ENCODE measurements at places on chromosomes 16 and 17.

DNA sequence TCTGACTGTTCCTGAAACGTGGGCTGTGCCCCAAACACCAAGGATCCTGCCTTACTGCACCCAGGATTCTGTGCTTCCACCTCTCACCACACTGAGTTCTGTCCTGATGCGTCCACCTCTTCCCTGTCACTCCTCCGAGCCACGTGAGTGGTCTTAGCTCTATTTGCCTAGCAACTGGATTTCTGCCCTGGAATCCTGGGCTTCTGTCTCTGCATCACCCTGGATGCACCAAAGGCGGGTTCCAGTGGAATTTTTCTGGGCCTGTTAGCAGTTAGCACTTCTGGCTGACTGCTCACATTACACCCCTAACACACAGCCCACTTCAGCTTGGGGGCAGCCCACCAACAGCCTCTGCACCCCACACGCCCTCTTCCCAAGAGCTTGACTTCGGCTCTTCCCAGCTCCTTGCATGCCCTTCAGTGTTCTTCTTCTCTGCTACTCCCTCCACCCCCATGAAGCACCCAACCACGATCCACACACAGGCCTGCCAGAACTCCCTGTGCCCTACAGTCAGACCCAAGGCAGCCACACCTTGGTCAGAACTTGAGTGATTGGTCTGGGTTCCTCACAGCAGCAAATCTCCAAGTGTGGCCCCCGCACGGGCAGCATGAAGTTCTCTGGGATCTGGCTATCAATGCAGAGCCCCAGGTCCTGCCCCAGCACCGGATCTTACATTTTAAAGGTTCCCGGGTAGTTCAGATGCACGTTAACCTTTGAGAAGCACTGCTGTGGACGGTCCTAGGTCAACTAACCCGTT lies 129.8 kb upstream of the RCVRN start:
- DNase-seq = no peak
- no peak overlapping the region for H3K4me3 ChIP-seq
- no peaks in the 10 kb centered on the region for H3K27me3 ChIP-seq
- no peaks in the 10 kb centered on the region for H3K4me1 ChIP-seq
- no peak overlapping the region for H3K27ac ChIP-seq
- H3K36me3 ChIP-seq = no peaks in the 10 kb centered on the region

DNA sequence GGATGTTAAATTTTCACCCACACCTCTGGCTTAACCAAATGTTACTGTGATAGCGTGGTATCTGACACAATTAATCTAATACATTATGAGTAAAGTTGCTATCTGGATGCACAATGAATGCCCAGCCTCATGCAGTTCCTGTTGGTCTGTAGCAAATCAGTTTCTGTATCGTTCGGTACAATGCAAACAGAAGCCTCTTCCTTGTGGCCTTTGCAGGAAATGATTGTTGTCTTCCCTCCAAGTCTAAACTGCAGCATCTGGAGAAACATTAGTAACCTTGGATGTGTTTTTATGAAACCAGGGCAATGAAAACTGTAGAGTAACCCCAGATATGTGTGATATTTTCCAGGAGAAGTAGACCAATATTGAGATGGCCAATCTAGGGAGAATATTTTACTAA lies 46.8 kb downstream of the CYB561 start:
- no peak for DNase-seq
- no peak overlapping the region for H3K4me3 ChIP-seq
- H3K27me3 ChIP-seq = no peaks in the 10 kb centered on the region
- no peaks in the 10 kb centered on the region for H3K4me1 ChIP-seq
- H3K27ac ChIP-seq = no peak overlapping the region

GRCh38 chr17:41957031-41957868 lies 9.3 kb upstream of the CNP start:
- no peak overlapping the region for H3K4me3 ChIP-seq
- H3K27ac ChIP-seq = no peak overlapping the region
- H3K4me1 ChIP-seq = peaks cover 12% of the 10 kb centered on the region
- no peaks in the 10 kb centered on the region for H3K36me3 ChIP-seq

GRCh38 chr16:29290631-29291247 lies 115.8 kb downstream of the NPIPB11 start:
- peak; percentile 93 for DNase-seq
- no peaks in the 10 kb centered on the region for H3K27me3 ChIP-seq
- peaks cover 25% of the 10 kb centered on the region for H3K4me1 ChIP-seq
- H3K4me3 ChIP-seq = no peak overlapping the region

GRCh38 chr17:19003543-19004420 lies 782 bp downstream of the FAM83G start:
- peak overlapping the region; percentile 85 for H3K27ac ChIP-seq
- peaks cover 19% of the 10 kb centered on the region for H3K4me1 ChIP-seq
- peaks cover 18% of the 10 kb centered on the region for H3K36me3 ChIP-seq
- no peak for DNase-seq
- no peaks in the 10 kb centered on the region for H3K27me3 ChIP-seq

DNA sequence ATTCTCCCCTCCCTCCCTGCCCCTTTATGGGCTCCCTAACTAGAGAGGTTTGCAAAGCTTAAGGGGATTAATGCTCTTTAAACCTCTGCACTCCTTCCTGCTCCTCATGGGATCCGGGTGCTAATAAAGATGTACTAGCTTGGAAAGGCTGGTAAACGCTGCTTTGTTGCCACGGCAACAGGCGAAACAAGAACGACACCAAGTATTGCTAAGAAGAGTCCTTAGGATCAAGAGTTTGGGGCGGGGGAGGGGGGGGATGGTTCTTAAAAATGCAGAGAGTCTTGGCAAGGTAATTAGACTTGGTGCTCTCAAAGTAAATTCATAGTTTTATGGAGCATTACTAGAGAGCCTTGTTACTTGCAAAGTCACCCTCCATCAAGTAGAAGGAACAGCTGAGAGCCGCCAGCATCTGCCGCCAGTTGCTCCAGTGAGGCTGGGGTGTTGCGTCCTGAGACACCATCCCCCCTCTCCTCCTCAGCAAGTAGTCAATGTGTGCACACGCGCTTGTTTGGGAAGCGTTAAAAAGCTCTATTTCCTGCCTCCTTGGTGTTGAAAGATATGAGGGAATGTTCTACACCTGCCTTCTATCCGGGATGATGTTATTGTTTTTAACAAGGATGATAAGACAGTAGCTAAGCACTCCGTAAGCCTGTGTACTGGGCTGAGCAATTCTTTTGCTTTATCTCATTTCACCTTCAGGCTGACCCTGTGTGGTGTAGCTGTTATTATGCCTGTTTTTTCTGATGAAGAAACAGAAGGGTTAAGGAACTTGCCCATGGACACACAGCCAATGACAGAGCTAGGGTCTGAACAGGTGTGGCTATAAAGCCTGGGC lies 190.9 kb downstream of the CCDC182 start:
- no peak for DNase-seq
- H3K36me3 ChIP-seq = no peaks in the 10 kb centered on the region
- peaks cover 62% of the 10 kb centered on the region for H3K4me1 ChIP-seq
- H3K4me3 ChIP-seq = no peak overlapping the region

DNA sequence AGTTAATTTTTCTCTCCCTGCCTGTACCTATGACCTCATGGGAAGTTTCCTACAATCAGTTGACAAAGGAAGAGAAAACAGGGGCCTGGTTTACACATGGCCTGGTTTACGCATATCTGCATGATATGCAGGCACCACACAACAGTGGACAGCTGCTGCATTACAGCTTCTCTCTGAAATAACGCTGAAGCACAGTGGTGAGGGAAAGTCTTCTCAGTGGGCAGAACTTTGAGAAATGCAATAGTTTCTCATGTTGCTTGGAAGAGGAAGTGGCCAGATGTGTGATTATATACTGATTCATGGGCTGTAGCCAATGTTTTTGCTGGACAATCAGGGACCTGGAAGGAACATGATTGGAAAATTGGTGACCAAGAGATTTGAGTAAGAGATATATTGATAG lies 324.1 kb upstream of the GOT2 start:
- H3K4me3 ChIP-seq = no peak overlapping the region
- H3K27ac ChIP-seq = no peak overlapping the region
- DNase-seq = no peak
- H3K27me3 ChIP-seq = no peaks in the 10 kb centered on the region

GRCh38 chr16:10078541-10078949 lies 103.7 kb downstream of the GRIN2A start:
- H3K27ac ChIP-seq = no peak overlapping the region
- DNase-seq = no peak
- H3K4me1 ChIP-seq = no peaks in the 10 kb centered on the region
- no peaks in the 10 kb centered on the region for H3K36me3 ChIP-seq
- H3K27me3 ChIP-seq = no peaks in the 10 kb centered on the region
- no peak overlapping the region for H3K4me3 ChIP-seq

DNA sequence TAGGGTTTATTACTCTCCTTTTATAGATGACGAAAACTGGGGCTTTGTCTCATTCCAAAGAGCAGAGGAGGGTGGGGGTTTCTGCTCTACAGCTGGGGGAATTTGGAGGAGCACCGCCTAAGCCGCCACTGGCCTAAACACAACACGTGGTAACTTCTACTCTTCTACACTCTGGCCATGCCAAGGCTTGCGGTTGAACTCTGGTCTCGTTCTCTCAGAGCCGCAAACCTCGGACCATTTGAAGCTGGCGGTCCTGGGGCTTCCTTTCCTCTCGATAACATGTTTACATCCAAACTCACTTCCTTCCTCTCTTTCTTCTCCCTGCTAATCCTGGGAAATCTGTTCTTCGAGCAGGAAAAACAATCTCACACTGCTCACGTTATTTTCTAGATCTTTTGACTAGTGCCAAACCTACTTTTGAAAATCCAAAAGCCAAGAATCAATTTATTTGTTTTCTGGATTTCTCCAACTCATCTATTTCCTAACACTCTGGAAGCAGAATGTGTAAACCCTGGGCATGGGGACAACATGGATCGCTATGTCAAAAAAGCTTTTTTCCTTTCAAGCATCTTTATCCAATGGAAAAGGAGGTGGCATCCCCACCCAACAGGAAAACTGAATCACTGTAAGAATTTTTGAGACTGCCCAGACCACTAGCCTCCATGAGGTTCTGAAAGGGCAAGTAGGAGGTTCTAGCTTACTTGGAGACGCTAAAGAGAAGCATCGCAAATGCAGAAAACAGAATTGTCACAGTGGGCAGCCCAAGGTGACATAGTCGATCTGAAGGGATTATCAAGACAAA lies 13.6 kb upstream of the EEF2K start:
- H3K4me1 ChIP-seq = peaks cover 20% of the 10 kb centered on the region
- peak overlapping the region; percentile 53 for H3K4me3 ChIP-seq
- peak; percentile 86 for DNase-seq
- H3K27ac ChIP-seq = peak overlapping the region; percentile 76
- H3K36me3 ChIP-seq = no peaks in the 10 kb centered on the region

DNA sequence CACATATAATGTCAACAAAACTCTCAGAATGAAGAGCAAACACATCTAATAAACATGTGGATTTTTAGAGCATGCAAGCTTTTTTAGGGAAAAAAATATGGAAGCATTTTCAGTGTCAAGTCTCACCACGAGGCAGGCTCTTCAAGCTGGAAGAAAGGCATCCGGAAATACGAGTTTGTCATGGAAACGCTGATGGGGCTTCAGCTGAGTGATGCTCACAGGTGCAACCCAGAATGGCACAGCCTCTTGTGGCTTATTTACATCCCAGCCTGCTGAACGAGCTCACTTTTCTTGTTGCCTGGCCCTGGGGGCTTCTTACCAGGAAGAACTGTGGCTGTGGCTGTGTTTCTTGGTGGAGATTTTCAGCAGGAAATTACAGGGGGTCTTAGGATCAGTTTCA lies 24.1 kb upstream of the DYNLL2 start:
- no peaks in the 10 kb centered on the region for H3K4me1 ChIP-seq
- no peaks in the 10 kb centered on the region for H3K36me3 ChIP-seq
- DNase-seq = no peak
- no peak overlapping the region for H3K27ac ChIP-seq
- H3K27me3 ChIP-seq = peaks cover 27% of the 10 kb centered on the region

DNA sequence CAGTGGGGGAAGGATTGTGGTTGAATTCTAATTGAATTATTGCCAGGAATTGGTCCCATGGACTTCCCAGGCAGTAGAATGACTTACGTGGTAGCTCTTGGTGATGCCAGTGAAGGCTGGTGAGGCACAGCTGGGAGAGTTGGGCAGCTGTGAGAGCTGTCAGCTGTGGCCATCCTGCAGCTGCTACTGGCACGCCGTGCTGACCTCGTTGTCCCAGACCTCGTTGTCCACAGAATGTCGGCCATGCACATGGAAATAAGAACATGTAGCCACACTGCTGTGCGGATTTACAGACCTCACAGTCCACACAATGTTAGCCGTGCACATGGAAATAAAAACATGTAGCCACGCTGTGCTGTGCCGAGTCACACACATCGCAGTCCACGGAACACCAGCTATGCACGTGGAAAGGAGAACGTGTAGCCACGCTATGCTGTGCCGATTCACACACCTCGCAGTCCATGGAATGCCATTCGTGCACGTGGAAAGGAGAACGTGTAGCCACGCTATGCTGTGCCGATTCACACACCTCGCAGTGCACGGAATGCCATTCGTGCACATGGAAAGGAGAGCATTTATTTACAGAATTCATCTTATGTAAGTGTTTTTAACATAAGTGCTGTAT lies 59.2 kb downstream of the BANP start:
- H3K4me1 ChIP-seq = peaks cover 29% of the 10 kb centered on the region
- H3K4me3 ChIP-seq = no peak overlapping the region
- H3K27me3 ChIP-seq = no peaks in the 10 kb centered on the region
- no peak overlapping the region for H3K27ac ChIP-seq

DNA sequence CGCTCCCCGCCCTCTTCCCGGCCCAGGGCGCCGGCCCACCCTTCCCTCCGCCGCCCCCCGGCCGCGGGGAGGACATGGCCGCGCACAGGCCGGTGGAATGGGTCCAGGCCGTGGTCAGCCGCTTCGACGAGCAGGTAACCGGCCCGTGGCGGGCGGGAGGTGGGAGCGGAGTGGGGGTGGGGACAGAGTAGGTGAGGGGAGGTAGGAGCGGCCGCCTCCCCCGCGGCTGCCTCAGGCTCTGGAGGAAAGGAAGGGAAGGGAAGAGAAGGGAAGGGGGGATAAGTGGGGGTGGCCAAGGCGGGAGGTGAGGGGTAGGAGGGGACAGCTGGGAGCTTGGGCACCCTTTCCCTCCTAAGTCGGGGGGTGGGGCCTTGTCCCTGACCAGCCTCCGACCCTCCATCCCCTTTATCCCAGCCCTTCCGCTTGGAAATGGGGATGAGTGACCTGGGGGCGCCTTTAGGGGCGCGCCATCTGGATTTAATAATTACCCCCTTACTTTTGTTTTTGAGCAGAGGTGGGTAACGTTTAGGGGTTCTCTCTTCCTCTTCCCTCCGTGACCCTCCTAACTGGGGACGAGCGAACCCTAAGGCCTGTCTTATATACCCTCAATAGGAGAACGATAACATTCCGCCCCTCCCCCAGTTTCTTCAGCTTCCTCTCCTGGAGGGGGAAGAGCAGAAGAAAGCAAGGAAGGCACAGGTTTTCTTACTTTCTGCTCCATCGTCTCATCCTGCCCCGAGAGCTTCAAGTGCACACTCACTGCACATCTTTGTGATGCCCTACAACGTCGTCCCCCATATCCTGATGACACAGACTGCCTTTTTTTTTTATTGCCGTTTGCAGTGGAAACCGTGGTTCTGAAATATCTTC lies 694 bp downstream of the NF1 start:
- peaks cover 7% of the 10 kb centered on the region for H3K4me1 ChIP-seq
- no peaks in the 10 kb centered on the region for H3K27me3 ChIP-seq
- H3K4me3 ChIP-seq = peak overlapping the region; percentile 73
- H3K27ac ChIP-seq = peak overlapping the region; percentile 96
- H3K36me3 ChIP-seq = 0 out of 2 replicates have a peak, but pooled peaks cover 3% of the 10 kb centered on the region

- H3K27me3 ChIP-seq = 0 out of 2 replicates have a peak, but pooled peaks cover 2% of the 10 kb centered on the region
- no peaks in the 10 kb centered on the region for H3K4me1 ChIP-seq
- no peak for DNase-seq
- no peaks in the 10 kb centered on the region for H3K36me3 ChIP-seq
- no peak overlapping the region for H3K27ac ChIP-seq
- H3K4me3 ChIP-seq = no peak overlapping the region
These were observed 301.5 kb upstream of the CDH5 start for GRCh38 chr16:66064801-66065530.

All from SJSA1 (cell line).